ENCODE measurements at places on chromosomes 11 and 22.

DNA sequence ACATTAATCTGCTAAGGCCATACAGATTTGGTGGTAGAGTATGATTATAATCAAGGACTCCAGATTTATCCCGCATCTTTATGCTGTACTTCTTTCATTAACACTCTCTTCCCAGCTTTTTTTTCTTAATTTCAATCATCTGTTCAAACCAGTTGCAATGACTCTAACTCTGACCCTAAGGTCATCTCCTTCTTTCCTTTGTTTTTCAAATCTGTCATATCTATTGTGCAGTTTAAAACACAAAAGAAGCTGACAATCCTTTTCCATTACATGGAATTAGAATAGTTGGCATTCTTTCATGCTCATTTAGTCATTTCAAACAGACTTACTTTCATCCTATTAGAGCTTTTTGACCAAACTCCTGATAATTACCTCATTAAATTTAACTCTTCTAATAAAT, 53.6 kb upstream of the GRM5 start:
- DNase-seq, result no peak

- DNase-seq, result no peak
These were observed 31.3 kb upstream of the DGKZ start for GRCh38 chr11:46315783-46316563.

DNA sequence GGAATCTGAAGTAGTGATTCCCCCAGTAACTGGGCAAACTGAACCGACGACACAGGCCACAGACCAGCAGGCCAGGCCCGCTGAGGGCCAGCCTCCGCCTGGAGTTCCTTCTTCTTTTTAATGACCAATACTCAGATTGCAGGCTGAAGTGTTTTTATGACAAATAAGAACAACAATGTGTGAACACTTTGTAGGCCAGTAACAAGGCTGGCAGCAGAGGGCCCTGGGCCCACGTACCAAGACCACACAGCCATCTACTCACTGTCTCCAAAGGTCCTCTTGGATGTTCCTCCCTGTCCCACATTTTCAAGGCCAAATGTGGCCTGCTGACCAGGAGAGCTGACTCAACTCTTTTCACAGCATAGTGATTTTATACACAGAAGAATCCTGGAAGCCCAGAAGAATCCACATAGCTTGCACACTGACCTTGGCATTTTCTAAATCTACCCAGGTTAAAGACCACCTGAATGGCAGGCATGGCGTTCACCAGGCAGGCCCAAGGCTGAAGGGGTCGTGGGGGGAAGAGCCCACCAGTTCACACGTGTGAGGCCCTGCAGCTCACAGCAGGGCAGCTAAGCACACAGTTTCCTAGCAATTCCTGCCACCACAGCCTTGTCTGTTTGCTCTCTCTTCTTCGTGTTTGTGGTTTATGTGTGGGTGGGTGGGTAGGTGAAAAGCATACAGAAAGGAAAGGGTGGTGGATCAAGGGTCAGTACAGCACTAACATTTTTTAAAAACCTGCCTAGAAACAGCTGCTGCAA, 13.3 kb downstream of the SMCO4 start:
- no peak for DNase-seq

GRCh38 chr11:120424970-120425332, 86.6 kb upstream of the GRIK4 start:
- DNase-seq, result no peak

GRCh38 chr22:33728847-33729246, 191.4 kb downstream of the LARGE1 start:
- DNase-seq, result no peak

Measured in activated T-cell treated with anti-CD3 and anti-CD28 coated beads, Interleukin-2, amount 50 U/mL, for 48 hours (primary cell).